Myocyte (in vitro differentiated cells): ENCODE measurements at places on chromosomes 7 and 10.

- DNase-seq: peak; percentile 82
Measured at GRCh38 chr7:151309311-151309710, 32.3 kb upstream of the NUB1 start.

- no peak for DNase-seq
Measured at GRCh38 chr7:101644879-101645278, 15.8 kb upstream of the MYL10 start.

GRCh38 chr7:74025146-74025545 is 2.8 kb upstream of the ELN start:
- DNase-seq: no peak

DNA sequence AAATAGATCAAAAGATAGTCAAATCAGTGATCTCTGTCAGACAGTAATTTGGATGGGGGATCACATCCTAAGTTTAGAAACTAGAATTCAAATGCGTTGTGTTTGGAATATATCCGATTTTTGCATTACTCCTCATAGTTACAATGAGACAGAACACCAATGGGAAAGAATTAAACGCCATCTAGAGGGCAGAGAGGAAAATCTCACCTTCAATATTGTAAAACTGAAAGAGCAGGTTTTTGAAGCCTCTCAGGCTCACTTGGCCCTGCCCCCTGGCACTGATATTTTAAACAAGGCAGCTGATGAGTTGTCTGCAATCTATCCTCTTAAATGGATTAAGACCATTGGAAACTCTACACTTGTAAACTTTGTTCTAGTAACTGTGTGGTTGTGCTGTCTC is 17.7 kb downstream of the FRG2B start:
- peak; percentile 37 for DNase-seq

DNA sequence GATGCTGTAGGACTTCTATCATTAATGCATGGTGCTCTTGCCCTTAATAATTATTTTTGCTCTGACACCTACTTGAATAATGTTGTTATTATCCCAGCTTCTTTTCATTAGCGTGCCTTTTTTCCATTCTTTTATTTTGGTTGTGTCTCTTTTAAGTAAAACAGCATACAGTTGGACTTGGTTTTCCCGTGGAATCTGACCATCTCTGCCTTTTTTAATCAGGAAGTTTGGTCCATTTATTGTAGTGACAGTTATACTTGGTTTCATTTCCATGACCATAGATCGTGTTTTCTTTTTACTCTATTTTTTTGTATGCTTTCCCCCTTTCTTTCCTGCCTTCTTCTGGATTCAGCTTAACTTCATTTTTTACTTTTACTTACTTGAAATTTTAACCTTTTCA is 4.6 kb downstream of the PAPOLB start:
- no peak for DNase-seq

DNA sequence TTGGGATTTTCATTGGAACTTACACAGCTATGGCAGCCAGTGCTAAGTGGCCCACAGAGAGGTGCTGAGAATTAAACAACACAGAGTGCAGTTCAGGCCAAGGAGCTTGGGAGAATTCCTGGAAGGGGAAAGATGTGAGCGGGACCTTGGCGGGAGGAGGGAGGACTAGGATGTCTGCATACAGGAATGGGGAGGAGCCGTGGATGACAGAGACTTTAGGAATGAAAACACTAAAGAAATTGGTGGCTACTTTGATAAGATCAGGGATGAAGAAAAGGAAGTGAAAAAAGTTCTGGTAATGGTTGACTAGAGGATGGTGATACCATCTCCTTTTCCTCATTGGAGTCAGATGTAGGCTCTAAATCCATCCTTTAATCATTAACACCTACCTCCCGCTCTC is 234.2 kb upstream of the FZD8 start:
- DNase-seq: no peak

- DNase-seq: no peak
Measured at GRCh38 chr10:99531696-99532593, 797 bp upstream of the NKX2-3 start.
